ENCODE measurements at places on chromosomes 6 and 20.
A peak's percentile ranks its signal among the peaks of the same experiment; 100 is the strongest.

DNA sequence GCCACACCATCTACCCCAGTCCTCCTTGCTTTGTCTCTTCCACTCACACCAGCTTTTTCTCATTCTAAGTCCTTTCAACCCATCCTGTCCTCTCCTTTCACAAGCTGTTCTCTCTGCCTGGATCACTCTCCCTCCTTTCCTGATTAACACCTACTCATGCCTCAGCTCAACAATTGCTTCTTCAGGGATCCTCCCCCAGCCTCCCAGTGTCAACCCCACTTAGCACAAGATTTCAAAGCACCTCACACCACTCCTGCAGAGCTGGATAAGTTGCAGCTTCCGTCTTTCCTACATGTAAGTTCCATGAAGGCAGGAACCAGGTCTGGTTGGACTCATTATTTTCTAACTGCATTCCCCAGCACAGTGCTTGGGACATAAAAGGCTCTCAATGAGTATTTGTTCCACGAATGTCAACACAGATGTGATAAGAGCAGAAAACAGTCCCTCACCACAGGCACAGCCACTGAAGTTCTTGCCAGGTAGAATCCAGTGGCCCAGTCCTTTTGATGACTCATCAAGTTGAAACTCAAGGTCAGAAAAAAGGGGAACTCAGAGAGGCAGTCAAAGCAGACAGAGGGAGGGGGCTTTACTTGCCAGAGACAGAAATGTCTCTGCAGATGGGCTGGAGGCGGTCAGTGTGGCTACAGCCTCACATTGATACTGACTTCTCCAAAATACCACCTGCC, 193.4 kb upstream of the PRDM1 start:
- DNase-seq, result no peak

DNA sequence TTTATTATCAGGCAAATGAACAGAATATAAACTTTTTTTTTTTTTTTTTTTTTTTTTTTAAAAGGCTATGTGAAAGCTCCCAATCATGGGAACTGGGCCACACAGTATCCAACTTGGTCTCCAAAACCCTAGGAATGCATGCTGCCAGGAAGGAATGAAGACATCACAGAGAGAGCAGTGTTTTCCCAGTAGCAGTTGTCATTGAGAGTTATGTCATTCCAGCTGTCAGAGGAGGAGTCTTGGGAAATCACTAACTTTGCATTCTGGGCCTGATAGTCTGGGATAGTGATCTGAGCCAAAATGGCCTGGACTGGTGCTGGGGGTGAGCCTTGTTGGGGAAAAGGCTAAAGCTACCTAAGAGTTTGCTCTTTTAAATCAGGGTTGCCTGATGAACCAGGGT, 231.3 kb upstream of the MAP3K7 start:
- DNase-seq, result no peak

DNA sequence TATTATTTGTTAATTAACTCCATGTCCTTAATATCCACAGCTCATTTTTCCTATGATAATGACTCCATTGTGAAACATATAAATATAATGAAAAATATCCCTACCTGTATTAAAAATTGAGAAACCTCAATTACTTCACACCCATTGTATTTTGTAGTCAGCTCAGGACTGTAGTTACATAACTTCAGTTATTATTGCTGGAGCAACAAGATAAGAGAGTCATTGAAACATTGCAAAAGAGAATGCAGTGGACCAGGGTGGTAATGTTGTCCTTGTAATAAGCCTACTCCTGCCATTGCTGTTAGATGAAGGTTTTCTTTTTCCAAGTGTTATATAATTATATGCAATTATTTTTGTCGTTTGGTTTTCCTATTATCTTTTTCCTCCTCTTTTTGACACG, 184.4 kb downstream of the PRL start:
- DNase-seq, result no peak

DNA sequence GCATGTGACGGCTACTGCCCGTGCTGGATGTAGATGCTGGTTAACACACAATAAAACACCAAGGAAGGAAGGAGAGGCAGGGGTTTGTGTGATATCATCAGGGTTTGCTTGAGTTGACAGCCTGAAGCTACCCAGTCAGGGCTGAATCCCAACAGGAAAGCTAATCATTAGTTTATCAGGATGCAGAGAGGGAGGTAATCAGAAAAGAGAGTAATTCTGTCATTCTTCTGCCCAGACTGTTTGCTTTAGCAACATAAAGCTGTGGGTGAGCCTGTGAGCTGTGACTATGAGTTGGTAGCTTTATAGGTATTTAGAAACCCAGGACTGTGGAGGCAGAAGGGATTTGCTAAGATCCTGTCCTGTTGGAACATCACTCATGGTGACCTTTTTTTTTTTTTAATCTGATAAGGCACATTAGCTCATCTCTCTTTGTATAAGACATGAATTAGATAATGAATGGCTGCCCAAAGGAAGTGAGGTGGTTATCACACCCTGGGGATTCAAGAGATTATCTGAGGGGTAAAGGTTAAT, 79.3 kb downstream of the CAP2 start:
- DNase-seq, result no peak

- no peak for DNase-seq
These were observed 57.4 kb downstream of the EZR start for GRCh38 chr6:158761746-158762145.

DNA sequence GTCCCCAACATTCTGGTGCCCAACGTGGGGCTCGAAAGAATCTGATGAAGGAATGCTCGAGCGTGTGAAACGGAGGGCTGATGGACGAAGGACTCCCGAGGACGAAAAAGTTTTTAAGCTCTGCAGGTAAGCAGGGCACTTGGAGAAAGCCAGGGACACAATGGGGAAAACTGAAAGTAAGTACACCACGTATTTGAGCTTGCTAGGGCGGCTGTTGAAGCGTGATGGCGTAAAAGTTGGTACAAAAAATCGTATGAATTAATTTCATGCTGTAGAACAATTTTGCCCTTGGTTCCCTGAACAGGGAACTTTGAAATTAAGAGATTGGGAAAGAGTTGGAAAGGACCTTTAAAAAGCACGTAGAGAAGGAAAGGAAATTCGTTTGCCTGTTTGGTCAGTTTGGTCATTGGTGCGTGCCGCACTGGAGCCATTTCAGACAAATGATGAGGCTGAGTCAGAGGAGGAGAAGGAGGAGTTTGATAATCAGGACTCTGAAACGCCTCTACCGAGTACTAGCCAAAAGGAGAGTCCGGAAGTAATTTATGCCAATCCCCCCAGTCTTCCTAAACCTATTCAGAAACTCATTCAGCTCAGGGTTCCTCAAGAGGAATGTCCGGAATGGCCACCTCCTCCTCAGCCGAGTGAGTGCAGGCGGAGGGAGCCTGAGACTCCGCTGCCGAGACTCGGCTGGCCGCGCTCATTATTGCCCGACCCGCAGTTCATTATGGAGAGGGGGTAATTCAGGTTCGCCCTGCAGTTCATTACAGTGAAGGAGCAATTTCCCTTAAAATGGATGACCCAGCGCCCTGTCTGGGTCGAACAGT, 59.2 kb upstream of the PRSS16 start:
- DNase-seq, result peak; percentile 14

- no peak for DNase-seq
These were observed 43.2 kb downstream of the PFDN4 start for GRCh38 chr20:54251096-54251495.

GRCh38 chr20:25187635-25188034, 7.9 kb upstream of the ENTPD6 start:
- DNase-seq, result no peak

GRCh38 chr20:63167026-63167917, 48.7 kb downstream of the YTHDF1 start:
- DNase-seq, result no peak

DNA sequence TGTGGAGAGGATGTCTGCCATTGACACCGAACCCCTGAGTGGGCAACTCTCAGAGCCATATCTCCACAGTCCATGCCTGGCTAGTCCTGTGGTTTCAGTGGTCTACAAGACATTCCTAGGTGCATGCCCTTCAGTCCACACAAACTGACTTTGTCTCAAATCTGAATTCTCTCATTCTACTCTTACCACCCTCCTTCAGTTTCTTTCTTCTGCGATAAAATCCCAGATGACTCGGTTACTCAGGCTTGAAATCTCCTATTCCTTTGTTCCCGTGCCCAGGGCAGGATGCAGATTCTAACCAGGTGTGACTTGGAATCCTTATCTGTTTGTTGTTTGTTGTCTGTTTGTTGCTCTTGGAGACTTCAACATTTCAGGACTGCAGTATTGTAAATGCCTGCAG, 9.3 kb downstream of the CDS2 start:
- no peak for DNase-seq

DNA sequence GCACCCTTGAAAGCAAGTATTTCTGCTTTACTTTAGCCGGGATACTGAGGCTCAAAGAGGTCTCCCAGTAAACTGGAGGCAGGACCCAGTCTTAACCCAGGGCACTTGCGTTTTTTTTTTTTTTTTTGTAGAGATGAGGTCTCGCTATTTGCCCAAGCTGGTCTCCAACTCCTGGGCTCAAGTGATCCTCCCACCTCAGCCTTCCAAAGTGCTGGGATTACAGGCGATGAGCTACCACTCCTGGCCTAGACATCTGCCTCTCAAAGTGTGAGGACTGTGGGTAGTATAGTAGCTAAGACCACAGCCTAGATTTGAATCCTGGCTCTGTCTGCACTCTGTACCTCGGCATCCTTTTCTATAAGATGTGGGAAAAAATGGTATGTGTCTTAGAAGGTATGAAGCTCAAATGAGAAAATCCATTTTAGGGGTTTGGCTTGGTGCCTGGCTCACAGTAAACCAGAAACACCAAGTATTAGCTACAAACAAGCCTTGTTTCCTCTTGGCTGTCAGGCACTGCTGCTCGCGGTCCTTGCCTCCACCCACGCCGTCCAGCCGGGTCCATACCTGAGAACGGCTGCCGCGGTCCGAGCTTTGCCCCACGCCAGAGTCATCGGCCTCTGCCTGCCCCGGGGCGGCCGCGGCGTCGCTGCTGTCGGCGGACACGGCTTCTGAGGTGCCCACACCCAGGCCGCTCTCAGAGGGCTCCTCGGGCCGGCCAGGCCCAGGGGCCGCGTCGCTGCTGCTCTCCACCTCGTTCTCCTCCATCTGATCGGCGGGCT, 1.2 kb downstream of the ZNF335 start:
- no peak for DNase-seq

DNA sequence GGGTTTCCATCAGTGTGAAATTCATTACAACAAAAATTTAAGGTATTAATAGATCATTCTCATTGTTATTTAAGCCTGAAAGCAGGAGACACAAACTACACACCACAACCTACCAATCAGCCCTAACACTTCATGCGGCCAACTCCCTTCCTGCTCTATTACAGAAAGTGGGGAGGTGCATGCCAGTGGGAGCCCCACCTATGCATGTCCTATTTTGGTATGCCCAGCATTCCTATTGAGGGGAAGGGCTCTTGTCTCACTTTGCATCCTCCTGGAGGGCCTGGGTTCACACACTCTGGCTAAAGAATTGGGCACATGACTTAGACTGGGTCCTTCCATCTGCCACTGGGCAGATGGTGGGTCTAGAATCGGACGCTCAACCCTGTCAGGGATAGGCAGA, 450.0 kb downstream of the PTPRT start:
- DNase-seq, result no peak

GRCh38 chr6:30814146-30815040, 69.9 kb upstream of the DDR1 start:
- DNase-seq, result no peak

DNA sequence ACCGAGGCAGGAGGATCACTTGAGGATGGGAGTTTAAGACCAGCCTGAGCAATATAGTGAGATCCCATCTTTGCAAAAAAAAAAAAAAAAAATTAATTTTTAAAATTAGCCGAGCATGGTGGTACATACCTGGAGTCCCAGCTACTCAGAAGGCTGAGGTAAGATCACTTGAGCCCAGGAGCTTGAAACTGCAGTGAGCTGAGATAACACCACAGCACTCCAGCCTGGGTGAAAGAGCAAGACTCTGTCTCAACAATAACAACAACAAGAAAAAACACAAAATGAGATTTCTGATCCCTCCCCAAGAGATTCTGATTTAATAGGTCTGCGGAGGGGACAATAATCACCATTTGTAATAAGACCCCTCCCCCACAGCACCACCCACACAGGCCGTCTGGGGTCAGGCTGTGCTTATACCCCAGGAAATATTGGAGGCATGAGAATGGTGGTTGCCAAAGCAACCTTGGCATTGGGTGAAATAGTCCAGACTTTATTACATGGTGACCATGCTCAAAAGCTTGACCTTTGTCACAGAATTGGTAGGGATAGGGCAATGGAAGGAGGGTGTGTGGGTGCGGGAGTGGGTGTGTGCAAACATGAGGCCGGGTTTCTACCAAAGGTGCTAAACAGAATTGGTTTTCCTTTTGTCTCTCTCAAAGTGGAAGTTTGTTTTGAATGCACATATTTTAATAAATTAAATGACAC, 24.4 kb upstream of the ADTRP start:
- DNase-seq, result no peak

DNA sequence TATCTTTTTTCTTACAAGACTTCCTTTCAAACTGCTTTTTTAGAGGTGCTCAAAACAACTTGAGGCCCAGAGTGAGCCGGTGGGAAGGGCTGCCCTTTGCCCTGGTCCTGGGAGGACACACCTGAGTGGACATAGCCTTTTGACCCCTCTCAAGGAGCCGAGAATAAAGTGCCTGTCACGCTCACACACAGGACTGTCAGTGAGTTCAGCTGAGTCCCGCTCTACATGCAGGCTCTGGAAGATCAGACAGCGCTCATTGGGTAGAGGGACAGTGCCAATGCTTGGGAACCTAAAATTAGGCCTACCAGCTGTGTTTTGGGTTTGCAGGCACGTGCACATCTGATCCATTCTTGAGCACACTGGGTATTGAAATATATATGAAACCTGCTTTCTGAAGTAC, 387.8 kb downstream of the CD83 start:
- DNase-seq, result no peak

- DNase-seq, result no peak
These were observed 3.7 kb upstream of the IP6K3 start for GRCh38 chr6:33750244-33750991.

DNA sequence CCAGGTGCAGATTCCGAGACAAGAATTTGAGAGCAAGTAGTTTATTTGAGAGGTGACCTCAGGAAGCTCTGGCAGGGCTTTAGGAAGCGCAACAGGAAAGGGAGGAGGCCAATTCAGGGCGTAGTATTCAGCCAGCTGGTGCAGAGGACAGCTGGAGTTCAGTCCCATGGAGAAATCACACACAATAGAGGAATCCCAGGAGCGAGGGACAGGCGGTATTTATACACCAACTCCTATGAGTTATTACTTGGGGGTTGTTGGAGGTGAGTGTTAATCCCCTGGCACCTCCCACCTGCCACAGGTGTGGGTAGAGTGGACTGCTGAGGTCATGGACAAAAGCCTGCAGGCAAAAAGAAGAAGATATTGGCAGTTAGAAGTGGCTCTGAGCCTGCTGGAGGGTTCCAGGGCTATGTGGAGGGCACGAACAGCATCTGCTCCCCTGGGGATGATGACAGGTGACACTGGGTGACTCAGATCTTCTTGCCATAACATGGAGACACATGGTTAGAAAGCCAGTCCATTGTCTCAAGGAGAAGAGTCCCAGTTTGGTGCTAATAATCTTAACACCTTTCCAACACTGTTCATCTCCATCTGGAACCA, 13.9 kb upstream of the SULF2 start:
- DNase-seq, result no peak

DNA sequence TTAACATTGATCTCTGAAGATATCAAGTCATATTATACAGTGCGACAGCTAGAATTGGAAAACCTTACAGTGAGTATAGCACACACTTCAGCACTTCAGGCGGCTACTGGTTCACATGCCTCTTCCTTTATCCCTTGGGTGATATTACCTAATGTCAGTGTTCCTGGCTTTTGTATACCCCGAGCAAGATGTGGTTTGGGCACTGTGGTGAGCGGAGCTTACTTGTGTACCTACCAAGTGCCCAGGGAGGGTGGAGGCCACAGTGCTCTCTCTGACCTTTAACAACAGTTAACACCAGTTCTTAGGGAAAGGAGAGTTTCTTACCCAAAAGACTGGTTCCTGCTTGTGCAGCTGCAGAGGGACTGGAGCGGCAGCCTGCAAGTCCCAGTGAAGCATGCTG, 64.4 kb downstream of the PTPN1 start:
- no peak for DNase-seq
